ENCODE measurements at places on chromosomes 11 and 22.
A peak's percentile ranks its signal among the peaks of the same experiment; 100 is the strongest.

- DNase-seq, result peak; percentile 90
Measured at GRCh38 chr11:111765984-111766833, at the start of gene PPP2R1B. TSS of gene PPP2R1B (minus strand) at chr11:111766389. CDS start at chr11:111766361, 28 bp downstream.

DNA sequence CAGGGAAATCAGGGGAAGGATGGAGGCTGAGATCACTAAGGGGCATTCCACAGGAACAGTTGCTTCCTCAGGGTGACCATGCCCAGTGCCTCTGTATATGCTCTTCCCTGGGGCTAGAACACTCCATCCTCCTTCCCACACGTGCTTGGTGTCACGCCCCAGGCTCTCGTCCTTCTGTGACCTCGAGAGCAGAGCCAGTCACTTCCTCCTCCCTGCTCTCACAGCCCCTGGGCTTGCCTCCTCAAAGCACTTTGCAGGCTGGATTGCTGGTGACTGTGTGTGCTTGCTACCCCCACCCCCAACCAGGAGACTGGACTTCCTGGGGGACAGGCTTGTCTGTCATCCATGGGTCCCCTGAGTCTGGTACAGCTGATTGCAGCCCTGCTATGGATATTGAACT is 56.5 kb upstream of the AMPD3 start:
- no peak for DNase-seq

DNA sequence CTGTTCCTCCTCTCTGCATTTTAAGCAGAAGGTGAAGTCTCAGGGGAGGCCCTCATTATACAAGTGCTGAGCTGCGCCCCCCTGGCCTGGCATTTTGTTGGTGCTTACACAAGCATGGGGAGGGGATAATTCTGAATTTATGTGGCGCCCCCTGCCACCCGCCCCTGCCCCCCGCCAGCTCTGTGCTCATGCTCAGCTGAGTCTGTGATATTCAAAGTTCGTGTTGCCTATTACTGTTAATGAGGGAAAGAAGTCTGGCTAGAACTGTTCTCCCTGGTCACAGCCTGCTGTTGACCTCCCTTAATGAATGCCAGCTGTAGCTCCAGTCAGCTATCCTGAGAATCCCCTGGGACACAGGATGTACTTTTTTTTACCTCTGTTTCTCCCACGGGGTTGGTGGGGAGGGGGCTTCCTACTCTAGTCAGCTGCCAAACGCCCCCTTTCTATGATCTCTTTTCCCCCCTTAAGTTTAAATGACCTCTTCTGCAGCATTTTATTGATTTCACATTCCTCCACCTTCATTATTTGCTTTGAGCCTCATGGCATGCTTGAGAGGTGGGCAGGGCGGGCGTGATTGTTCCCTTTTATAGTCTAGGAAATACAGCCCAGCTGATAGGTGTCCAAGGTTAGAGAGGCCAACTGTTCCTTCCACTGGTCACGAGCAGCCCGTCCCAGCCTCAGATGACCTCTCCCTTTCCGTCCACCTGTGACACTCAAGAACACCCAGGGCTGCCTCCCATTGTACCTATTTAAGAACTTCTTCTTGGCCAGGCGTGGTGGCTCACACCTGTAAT is 12.2 kb downstream of the USP2 start:
- no peak for DNase-seq

DNA sequence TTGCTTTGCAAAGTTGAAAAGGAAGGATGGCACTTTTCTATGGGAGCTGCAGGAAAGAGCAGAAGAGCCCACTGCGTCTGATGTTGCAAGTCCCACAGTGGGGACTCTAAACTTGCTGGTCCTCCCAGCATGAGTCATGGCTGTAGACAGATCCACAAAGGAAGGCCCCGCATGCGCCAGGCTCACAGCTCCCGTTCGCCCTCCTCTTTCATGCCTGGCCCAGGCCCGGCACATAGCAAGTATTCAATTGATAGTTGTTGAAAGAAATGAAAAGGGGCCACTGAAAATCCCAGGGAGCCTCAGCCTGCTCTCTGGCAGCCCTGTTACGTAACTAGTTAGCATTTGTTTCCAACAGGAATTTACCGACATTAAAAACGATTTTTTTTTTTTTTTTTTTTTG is 18.9 kb downstream of the AP1B1 start:
- no peak for DNase-seq

- no peak for DNase-seq
Measured at GRCh38 chr11:86625544-86625943, 46.9 kb downstream of the ME3 start.

DNA sequence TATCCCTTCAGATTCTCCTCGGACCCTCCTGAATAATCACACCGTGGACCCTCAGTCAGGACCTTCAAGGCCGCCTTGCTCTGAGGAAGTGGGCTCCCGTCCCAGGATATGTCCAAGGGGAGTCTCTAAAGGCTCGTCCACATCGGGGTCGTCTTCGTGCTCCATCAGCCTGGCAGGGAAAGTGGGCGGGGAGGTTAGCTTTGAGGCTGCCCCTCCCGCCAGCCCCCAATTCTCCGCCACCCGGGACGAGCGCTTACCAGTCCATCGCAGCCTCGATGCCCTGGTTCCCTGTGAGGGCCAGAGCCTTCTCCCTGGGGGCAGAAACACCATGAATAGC is 472 bp downstream of the UBXN1 start:
- no peak for DNase-seq

Data from amygdala (tissue), 56 donors.